ENCODE measurements at places on chromosomes 5 and 9.

DNA sequence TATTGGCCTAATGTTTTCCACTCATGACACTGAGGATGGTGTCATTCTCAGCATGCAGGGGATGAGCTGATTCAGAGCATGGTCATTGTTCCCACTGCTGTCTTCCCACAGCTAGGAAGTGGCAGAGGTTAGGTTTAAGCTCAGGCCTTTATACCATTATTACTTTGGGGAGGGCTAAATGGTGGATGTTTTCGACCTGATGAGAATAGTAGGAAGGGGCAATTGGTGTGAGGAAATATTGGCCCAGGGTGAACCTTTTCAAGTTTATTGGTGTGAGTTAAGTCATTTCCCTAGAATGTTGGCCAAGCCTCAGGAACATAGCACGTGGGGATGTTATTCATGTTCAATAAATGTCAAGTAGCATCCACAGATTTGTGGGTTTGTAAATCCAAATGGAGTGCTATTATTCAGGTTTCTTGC lies 59.6 kb downstream of the ARHGAP26 start:
- DNase-seq, result no peak

DNA sequence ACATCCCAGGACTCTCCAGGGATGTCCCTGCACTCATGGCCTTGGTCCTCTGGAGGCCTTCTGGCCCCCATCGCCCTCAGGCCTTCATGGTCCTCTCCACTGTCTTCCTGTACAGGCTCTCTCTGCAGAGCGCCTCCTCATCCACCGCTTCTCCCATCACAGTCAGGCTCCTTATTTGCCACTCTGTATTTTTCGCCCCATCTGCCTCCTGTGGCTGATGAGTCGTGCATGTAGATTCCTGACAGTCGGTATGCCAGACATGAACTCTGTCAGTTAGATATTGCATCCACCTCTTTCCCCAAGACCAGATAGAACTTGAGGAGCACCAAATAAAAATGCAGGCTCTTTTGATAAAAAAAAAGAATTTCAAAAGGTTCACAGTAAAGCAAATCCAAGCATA lies 362.8 kb downstream of the IRX1 start:
- DNase-seq, result no peak

DNA sequence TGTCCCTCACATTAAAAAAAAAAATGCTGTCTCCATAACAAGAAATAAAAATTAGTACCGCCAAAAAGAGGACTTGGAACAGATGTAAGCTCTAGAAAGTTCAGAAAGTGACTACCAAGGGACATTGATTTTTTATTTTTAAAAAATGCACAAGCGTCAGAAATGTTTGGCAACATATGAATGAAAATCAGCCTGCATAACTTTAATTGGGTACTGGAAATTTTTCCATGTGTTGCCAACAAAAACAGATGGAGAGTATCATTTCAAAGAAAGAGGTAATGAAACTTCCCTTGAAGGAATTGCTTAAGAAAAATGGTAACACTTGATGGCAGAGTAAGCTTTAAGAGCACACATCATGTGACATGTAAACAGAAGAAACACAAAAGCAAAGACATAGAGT lies 47.2 kb downstream of the OR2K2 start:
- no peak for DNase-seq

DNA sequence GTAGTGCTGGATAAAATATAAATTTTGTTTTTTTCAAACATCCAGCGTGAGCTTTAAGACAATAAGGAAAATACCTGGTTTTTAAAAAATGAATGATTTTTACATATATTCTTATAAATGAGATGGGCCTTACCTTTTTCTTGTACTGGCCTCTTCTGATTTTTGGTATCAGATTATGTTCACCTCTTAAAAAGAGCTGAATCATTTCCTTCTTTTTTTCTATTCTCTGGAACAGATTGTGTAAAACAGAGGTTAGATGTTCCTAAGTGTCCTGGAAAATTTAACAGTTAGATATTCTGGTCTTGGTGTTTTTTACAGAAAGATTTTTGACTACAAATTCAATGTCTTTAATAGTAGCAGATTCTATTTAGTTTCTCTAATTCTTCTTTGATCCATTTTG lies 74.6 kb downstream of the NDUFAF2 start:
- DNase-seq, result no peak

DNA sequence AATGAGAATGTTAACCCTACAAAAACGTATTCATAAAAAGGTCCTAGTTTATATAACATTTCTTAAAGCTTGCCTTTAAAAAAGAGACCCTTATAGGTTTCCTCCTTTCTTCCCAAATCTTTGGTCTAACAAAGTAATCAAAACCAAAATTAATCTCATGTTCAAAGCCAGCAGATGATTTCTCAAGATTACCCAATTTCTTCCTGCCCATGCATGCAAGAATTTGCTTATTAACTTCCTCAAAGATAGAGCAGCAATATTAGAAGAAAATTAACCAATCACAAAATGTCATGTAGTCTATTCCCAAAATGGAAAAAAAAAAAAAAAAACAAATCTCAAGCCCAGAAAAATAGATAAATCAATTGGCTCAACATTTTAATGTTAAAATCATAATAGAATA lies 114.9 kb downstream of the MLLT3 start:
- DNase-seq, result no peak

DNA sequence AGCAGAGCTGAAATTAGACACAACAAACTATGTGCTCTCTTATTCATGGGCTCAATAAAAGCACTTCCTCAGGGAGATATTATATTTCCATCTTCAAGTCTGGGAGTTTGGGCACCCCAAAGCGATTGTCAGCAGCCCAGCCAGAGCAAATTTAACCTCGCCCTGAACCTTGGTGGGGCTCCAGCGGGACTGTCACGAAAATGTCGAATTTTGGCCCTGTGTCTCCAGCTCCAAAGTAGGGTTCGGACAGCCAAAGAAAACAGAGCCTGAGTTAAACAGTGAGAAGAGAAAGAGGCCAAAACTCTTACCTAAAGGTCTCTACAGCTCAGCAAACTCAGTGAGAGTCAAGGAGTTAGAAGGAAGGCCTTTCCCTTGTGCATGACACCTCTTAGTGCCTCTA lies 432.9 kb downstream of the SPATA31D1 start:
- no peak for DNase-seq

DNA sequence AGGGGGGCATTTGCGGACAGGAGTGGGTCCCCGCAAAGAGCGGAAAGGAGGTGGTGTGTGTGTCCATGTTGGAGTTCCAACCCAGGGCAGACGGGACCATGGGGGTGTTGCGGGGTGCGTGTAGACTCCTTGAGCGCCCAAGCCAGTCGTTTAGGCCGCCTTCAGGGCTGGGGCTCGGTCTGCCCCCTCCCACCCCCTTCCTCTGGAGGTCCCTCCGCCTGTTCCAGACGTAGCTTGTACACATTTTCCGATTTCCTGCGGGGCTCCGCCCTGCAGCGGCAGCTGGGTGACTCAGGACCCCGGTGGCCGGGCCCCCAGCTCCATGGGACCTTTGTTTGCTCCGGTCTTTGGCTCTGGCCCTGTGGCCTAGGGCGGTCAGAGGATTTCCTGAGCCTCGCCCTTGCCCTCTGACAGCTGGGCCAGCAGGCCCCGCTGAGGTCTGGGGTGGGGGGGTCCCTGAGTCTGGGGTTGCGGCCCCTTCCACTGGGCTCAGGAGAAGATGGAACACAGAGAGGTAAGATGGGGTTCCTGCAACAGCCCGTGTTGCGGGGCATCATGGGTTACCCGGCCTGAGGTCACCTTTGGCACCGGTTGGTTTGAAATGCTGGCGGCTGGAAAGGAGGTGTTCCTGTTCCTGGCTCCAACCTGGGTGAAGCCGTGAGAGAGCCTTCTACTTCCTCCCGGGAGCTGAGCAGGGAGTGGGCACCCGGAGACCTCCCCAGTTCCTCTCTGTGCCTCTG lies 1.5 kb downstream of the PKN3 start:
- DNase-seq, result peak; percentile 21

DNA sequence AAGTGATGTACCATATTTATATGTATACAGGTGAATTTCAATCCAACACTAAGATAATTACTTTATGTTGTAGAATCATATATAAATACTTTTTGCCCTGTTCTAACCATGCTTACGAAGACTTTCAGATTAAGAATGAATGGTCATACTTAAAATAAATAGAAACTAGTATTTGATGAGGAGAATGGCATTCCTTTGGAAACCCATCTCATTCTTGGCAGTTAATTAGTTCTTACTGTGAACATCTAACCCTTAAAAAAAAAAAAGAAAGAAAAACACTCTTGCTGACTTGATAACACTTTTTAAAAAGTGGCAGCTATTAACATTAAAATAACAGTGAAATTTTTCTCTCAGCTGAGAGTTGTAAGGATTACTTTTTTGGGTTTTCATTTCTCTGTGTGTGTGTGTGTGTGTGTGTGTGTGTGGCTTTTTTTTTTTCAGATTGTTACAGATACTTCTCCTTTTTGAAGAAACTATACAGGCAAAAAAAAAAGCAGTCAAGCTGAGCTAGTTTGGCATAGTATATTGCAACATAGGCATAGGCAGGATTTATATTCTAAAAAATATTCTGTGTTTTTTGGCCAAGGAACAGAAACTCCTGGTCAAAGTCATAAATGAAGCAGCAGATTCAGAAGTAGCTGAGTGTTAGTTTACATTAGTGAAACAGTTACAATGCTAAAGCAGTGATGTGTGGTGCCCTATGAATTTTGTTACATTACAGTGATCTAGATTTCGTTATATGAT lies 163.5 kb downstream of the CD180 start:
- no peak for DNase-seq

DNA sequence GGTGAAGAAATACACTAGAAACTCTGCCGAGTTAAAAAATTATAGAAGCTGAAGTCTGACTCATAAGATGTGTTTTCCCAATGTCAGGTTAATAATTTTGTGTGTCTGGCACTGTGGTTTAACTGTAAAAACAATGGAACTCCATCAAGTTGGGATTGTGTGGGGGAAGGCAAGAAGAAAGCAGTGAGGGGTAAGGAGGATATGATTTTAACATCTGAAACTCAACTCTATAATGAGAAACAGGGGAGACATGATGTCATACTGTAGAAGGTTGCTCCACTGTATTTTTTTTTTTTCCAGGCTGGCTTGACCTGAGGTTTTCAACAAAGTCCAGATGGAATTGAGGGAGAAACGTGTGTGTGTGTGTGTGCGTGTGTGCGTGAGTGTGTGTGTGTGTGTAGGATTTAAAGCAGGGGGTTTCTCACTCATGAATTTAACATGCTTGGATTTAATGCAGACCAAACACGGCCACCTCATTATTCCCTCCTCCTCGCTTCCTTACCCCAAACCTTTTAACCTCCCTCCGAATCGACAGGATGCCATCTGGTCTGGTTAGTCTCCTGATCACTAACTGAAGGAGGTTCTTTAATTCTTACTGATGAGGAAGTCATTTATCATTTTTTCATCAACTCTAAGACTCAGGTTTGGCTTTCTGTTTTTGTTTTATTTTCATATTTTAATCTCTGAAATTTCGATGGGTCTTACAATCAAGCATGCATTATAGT lies 140.2 kb upstream of the LPAR1 start:
- no peak for DNase-seq

DNA sequence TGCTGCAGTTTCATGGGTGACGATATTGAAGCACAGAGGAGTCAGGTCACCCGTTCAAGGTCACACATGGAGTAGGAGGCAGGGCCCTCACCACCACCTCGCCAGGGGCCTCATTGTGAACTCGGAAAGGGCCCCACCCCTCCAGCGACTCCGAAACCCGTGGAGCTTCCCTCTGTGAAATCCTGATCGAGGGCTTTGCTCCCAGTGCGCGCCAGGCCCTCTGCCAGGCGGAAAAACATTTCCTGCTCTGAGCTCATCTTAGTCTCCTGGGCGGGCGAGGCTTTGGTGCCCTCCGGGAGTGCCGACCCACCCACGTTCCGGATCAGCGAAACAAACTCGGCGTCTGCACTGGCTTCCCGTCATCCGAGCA lies 75.0 kb upstream of the FCN1 start:
- DNase-seq, result no peak

DNA sequence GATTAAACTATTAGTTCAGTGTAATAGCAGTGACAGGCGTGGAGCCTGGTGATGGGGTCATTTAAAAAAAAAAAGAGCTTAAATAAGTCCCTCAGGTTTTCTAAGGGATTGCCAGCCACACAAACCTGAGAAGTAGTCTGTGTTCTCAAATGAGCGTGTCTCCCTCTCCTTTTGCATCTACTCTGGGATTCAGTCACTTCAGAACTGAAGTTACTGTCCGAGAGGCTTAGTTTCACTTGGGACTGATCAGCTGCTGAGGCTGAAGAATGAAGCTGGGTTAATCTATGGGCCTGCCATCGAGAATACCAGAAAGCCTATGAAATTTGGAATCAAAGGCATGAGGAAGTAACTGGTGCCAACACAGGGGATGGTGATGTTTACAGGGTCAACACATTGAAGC lies 310.1 kb downstream of the ADAMTS6 start:
- no peak for DNase-seq
